ENCODE measurements at places on chromosomes 1 and 21.

- DNase-seq, result no peak
Measured at GRCh38 chr1:30087465-30087864, 635.9 kb downstream of the MATN1 start.

DNA sequence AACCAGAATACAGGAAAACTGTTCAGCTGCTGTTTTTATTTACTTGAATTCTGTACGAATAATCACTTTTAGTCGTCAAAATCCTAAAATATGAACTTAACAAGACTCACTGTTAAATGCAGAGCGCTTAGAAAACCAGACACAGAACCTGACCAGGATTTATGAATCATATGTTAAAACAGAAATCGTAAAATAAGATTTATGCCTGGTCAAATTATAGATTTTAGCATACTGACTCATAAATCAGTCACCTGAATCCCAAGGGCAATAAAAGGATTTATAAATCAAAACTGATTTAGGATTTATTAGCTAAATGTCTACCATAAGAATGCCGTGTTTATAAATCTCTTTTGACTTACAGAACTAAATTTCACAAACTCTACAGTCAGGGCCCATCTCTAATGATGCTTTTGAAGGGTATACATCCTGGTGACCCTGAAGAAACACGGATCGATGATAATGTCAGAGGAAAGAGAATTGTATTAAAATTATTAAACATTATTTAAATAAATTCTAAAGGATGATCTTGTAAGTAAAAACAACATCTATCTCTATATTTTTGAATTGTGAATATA, 28.8 kb downstream of the CYYR1 start:
- no peak for DNase-seq

DNA sequence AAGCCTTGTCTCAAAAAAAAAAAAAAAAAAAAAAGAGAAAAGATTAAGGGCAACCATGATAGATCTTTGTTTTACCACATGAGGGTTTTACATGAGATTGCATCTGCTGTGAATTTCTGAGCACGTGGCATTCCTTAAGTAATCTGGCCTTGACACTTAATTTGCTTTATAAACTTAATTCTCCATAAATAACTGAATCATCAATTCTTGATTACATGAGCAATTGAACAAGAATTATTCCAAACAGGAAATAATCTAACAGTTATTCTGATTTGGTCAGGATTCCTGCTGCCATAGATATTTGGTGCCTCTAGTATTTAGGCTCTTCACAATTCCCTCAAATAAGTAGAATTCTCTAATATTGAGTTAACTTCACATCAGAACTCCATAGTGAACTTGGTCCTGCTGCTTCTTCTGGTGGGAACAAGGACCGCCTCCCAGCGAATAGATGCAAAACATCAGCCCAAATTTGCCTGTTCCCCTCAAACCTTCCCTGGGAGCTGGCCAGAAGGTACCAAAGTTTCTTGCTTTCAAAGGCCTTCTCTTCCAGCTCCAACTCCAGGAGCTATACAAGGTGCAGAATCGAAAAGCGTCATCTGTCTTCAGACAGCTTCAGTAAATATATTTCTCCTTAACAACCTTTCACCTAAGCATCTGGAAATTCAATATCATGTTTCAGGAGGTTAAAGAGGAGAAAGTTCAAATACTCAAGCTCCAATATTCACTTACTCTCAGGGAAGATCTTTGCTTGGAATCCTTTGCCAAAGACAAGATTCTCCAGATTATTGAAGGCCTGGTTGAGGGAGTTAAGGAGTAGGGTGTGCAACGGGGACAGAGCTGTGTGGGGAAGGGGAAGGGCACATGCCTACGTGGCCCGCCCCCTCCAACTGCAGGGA, 1.0 kb downstream of the KRTCAP2 start:
- no peak for DNase-seq

DNA sequence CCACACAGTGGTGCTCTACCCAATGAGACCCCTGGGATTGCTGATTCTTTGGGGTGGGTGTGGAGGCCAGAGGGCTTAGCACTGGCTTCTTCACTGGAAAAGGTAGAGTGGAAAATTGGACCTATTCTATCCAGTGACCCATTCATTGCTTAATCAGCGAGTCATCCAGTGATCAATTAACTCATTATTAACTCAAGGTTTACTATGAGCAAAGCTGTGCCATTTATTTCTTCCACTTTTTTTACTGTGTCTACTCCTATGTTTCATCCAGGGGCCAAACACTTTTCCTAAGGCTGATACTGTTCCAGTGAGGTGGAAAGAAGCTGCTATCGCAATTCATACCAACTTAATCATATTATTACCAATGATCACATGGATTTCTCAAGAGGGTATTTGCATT, 363.9 kb downstream of the RPS6KC1 start:
- no peak for DNase-seq

DNA sequence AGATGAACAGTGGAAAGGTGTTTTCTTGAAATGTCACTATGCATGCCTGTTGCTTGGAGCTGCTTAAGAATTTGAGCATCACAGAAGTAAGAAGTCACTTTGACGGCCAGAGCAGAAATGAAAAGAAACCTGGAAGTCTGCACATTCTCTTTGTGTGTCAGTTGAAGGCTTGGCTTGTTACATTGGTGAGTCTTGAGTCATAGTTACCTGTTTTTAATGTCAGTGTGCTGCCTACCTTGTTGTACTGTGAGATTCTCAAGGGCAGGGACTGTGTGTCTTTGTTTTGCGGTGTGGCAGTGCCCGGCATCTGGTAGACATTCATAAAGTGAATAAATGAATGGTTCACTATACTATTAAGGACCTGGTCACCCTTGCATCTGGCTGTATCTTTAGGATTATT, 9.9 kb downstream of the OTUD3 start:
- DNase-seq, result no peak

GRCh38 chr1:15243275-15244043, 3.6 kb upstream of the FHAD1 start:
- no peak for DNase-seq

DNA sequence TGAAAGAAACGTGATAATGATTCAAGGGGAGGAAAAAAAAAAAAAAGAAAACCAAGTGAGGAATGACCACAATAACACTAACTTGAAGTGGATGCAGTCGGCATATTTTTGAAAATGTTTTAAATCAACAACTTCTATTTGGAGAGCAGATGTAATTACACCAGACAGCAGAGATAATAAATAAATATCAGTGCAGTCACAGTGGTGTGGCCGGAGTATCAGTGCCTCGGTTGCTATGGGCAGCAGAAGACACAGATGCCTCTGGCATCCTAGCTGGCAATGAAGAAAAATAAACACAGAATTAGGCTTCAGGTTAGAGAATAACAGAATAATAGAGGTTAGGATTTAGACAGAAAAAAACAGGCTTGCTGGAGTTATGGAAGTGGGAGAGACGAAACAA, 888.3 kb downstream of the LTN1 start:
- DNase-seq, result no peak

- no peak for DNase-seq
Measured at GRCh38 chr1:62689524-62689923, 1.3 kb upstream of the DOCK7 start.

- DNase-seq, result no peak
Measured at GRCh38 chr1:200905411-200906052, 10.8 kb downstream of the INAVA start.

DNA sequence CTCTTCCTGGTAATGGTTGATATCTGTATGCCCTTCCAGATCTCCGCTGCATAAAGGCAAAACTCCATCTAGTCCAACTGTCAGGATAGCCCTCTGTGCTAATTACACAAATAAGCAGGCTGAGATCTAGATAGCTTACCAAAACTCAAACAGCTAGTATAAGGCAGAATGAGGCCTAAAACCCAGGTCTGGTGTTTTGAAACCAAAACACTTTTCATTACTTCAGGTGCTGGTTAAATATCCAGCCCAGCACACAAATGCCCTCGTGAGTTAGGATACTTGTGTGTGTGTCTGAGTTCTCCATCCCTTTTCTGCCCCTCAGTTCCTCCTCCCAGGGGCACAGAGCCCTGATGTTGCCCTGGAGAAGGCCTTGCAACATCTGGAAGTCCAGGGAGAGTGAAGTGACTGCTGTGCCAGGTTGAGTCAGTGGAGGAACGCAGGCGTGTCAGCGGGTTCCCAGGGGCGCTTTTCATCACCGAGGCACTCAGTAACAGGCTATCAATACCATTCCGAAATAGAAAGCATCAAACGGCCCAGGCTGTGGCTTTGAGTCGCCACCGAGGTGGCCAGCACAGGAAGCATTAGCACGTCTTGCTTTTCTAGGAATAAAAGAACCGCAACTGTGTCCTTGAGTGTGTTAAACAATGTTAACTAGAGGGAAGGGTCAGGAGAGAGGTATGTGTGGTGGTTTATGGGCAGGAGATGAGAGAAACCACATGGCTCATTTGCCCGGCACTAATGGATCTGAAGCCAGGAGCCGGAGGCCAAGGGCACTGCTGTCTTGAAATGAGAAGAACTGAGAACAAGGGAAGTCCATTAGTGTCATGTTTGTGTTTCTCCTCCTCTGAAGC, 90.7 kb upstream of the WLS start:
- no peak for DNase-seq

- DNase-seq, result no peak
Measured at GRCh38 chr1:156508205-156508954, 7.8 kb upstream of the MEF2D start.

GRCh38 chr1:242017580-242018233, 18.8 kb upstream of the MAP1LC3C start:
- peak; percentile 0 for DNase-seq

- DNase-seq, result no peak
Measured at GRCh38 chr21:45004059-45004422, 64.2 kb downstream of the SLX9 start.

DNA sequence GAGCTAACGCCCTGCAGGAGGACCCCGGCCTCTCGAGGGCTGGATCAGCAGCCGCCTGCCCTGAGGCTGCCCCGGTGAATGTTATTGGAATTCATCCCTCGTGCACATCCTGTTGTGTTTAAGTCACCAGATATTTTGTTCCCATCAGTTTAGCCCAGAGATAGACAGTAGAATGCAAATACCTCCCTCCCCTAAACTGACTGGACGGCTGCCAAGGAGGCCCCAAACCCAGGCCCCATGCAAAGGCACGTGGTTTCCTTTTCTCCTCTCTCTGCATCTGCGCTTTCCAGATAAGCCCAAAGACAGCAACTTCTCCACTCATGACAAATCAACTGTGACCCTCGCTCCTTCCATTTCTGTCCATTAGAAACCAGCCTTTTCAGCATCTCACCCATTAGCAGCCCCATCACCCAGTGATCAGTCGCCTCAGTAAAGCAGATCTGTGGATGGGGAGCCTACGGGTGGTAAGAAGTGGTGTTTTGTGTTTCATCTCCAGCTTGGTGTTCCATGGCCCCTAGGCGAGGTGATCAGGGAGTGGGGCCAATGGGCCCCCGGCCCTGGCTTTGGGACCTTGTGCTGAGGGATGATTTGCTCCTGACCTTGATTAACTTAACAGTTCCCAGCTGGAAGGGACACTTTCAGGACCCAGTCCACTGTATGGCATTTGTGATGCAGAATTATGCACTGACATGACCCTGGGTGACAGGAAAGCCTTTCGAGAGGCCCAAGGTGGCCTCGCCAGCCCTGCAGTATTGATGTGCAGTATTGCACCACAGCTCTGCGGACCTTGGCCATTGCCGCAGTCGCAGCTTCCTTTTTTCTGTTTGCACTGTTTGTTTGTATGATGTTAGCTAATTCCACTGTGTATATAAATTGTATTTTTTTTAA, 5.2 kb downstream of the NPPA start:
- no peak for DNase-seq

- DNase-seq, result no peak
Measured at GRCh38 chr1:211332830-211333229, 6.2 kb downstream of the TRAF5 start.

DNA sequence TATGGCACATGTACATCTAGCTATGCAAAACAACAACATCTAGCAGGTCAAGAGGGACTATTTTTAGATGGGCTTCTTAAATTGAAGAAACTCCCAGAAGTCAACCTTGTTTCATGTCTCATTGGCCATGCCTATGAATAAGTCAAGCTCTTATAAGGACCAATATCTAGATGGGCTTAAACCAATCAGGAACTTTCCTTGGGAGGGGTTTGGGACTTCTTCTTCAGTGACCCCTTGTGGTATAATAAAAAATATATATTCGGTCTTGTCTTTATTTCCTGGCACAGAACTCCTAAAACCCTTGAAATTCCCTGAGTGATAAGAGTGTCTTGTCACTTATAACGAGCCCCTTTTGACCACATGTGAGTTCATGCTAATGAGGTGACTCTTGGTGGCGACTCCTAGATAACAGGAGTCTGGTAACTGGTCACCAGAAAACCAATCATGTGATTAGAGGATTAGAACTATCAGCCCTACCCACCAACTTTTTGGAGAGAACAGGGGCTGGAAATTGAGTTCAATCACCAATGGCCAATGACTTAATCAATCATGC, 218.3 kb downstream of the HHIPL2 start:
- no peak for DNase-seq

- DNase-seq, result no peak
Measured at GRCh38 chr21:44848821-44849521, 24.5 kb downstream of the PTTG1IP start.

GRCh38 chr1:174872615-174873058, 127.1 kb upstream of the CACYBP start:
- no peak for DNase-seq

DNA sequence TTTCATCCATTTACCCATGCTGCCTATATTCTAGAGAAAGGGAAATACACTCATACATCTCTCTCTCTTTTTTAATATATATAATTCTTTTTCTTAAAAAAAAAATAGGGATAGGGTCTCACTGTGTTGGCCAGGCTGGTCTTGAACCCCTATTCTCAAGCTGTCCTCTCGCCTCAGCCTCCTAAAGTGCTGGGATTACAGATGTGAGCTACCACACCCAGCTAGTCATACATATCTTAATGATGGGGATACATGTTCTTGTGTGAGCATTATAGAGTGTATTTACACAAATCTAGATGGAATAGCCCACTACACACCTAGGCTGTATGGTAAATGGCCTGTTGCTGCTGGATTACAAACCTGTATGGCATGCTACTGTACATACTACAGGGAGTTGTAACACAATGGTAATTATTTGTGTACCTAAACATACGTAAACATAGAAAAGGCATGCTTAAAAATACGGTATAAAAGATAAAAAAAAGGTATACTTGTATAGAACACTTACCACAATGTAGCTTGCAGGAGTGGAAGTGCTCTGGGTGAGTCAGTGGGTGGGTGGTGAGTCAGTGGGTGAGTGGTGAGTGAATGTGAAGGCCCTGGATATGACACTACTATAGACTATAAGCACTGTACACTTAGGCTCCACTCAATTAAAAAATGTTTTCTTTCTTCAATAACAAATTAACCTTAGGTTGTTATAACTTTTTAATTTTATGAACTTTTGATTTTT, 72.9 kb downstream of the IVNS1ABP start:
- DNase-seq, result no peak

GRCh38 chr21:26171258-26172100, 909 bp upstream of the APP start:
- no peak for DNase-seq

- DNase-seq, result no peak
Measured at GRCh38 chr1:152951711-152952110, 4.7 kb downstream of the SPRR5 start.

GRCh38 chr21:29299916-29300806, 1.4 kb downstream of the BACH1 start:
- DNase-seq, result no peak
